ENCODE measurements at places on chromosomes 7 and 10.

GRCh38 chr7:78662939-78663338, 790.5 kb downstream of the MAGI2 start:
- DNase-seq, result no peak

GRCh38 chr7:37684927-37685326, 1.4 kb downstream of the GPR141 start:
- DNase-seq, result no peak

DNA sequence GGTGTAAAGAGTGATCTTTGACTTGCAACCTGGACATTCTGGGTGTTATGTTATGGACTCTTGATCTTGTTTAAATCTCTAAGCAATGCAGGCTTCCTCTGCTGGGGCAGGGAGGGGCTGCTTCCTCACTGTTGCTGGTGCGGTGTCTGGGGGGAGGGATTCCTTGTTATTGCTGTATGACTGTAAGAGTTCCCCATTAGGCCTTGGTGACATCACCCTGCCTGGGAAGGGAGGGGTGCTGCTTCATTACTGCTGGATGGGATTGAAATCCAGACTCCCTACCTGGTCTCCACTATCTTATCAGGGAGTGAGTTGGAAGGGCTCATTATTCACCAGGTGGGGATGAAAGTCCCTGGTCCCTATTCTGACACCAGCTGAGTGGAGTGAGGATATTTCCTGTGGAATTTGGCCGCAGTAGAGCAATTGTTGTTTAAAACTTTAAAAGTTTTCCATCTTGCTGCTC, 8.8 kb downstream of the OGDH start:
- DNase-seq, result no peak

DNA sequence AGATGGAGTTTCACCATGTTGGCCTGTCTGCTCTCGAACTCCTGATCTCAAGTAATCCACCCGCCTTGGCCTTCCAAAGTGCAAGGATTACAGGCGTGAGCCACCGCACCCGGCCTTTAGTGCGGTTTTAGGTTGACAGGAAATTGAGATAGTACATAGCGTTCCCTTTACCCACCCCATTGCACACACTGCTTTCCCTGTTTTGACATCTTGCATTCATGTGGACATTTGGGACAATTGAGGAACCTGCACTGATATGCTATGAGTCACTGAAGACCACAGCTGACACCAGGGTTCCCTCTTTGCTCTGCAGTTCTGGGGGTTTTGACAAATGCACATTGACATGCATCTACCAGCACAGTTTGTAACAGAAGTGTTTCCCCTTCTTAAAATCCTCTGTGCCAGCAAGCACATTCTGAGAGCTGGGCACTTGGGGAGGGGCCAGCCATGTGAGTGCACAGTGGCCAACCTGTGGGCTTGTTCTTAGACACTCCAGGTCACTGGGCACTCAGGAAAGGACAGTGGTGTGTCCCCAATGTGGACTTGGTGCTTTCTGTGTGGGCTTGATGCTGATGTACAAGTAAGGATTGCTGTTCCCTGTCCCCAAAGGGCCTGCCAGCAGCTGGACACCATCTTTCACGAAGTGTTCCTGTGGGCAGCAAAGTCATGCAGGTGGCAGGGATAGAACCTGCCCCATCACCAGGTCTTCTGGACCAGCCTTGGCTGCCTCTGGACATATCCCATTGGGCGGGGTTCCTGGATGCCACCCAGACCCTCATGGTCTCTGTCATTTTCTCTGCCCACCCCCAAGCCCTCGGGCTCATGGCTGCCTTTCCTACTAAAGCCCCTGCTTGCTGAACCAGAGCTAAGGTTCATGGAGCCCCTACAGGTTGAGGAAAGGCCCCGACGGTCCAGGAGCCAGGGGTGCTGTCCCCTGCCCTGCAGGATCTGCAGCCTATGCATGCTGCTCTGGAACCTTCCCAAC, 579.8 kb downstream of the GLRX3 start:
- no peak for DNase-seq

DNA sequence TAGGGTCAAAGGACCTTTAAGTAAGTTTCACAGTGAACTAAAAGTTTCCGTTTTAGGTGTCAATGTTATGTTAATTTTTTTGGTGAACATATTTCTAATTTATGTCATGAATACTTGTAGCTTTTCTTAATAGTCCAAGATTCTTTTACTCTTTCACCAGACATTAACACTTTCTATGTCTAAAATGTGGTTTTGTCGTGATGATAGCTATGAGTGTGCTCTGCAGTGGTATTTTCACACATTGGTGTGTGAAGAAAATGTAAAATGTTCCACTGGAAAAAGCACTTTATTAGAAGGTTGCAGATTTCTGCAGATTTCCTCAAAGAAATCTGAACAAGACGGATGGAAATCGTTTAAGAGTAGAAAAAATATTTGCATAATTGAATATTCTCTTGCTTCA, 561.0 kb upstream of the ANKRD30A start:
- no peak for DNase-seq

- no peak for DNase-seq
These were observed 1028.7 kb downstream of the XPNPEP1 start for GRCh38 chr10:108894402-108895301.

GRCh38 chr7:157857578-157858075, 520.8 kb downstream of the DNAJB6 start:
- DNase-seq, result no peak

- no peak for DNase-seq
These were observed 21.5 kb upstream of the EPHB6 start for GRCh38 chr7:142833174-142834048.

DNA sequence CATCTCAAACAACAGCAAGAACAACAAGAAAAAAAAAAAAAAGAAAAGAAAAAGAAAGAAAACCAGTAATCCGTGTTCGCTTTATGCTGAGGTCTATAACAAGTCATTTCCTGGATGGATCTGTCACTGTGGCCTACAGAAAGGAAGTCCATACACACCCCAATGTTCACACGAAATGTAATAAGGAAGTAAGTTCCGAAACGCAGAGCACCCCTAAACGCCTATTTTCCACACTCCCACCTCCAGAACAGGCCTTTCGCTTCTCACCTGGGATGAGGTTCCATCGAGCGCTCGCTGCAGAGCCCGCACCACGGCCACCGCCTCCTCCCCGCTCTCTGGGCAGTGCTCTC, 735 bp downstream of the ZNF394 start:
- DNase-seq, result no peak

- peak; percentile 62 for DNase-seq
These were observed 23.3 kb downstream of the YAE1 start for GRCh38 chr7:39589323-39590111.

GRCh38 chr7:99004781-99005500, 126.6 kb downstream of the TRRAP start:
- peak; percentile 9 for DNase-seq

DNA sequence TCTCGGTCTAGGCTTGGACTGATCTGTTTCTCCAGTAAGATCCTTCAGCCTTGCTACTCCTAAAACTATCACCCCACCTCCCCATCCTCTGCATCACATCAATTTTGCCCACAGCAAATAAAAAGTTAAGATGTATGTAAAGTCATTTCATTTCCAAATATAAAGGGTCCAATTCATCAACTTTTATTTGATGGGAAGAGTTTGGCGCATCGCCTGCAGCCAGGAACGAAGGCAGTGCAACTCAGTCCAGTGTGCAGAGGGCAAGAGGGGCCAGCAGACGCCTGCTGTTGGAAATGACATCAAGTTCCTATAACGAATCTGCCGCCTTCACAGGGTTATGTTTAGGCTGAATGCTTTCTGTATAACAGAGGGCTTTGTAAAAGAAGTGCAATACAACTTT, 97.0 kb downstream of the SVIL start:
- DNase-seq, result no peak

DNA sequence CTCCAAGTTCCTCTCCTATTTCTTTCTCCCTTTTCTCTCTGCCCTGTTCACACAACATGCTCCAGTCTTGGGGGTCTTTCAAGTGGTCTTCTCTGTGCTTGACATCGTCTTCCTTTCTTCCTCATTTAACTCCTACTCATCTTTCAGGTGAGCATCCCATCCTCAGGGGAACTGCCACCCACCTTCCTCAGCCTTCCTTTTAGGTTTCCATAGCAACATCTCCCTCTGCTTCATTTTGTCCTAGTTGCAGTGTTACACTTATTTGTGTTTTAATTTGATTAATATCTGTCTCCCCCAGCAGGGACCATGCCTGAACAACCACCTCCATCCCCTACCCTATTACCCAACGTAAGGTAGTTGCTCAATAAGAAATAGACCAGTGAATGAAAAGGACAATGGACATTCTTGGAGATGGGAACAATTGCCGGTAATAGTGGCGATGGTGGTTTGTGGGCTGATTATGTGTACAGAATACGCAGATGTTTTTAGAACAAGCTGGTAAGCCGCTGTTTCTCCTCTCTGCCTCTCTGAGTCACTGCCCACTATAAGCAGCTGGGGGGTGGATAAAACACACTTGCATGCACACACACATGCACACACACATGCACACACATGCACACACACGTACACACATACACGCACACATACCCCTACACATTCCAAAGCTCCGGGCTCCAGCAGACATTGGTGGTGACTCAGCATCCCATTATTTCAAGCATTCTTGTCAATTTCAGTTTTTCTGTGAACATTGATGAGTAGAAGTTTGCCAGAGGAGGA, 251.6 kb downstream of the GATA3 start:
- no peak for DNase-seq

DNA sequence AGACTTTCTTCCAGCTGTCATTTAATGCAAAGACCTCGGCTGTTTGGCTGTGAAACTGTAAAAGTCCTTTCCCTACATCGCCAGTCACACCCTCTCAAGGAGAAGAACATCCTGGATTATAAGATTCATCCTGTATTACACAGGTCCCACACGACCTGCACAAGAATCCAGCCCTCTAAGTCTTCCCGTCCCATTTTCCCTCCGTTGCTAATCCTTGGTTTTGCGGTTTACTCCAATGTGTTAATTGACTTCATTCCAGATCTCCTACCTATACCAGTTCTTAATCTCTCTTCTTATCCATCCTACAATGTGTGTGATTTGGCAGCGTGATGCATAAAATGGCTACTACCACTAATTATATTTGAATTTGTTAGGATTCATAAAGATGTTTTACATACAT, 110.4 kb downstream of the COL28A1 start:
- peak; percentile 34 for DNase-seq

GRCh38 chr10:80453056-80453841, 861 bp upstream of the TSPAN14 start:
- DNase-seq, result no peak

DNA sequence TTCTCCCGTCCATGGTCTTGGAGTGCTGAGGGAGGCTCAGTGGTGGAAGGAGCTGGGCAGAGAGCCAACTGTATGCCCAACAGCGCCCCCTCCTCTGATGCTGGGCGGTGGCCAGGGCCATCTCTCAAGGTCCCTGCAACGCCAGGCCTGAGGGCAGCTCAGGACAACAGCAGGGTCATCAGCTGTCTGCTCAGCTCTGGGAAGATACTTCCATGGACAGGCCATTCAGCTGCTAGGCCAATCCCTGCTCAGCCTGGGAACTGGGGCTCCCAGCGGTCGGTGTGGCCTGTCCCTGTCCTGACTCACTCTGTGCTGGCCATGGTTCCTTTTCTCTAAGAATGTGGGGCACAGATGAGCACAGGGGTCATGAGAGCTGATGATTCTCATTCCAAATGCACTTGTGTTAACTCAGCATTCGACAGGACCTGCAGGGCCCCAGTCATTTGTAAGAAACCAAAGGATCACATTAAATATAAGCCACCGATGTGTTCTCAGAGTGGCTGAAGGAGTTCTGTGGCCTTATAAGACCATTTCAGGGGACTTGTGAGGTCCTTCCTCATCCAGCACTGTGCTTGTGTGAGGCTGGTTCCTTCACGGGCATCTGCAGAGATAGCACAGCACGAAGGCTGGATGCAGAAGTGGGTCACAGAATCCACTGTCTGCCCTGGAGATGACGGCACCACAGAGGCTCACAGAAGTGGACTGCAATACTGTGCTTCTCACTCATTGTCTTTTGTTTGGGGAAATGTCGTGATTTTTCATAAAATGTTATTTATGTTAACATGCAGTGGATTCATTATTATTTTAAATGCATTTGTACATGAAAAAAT, 73.0 kb downstream of the ADCY1 start:
- peak; percentile 4 for DNase-seq

DNA sequence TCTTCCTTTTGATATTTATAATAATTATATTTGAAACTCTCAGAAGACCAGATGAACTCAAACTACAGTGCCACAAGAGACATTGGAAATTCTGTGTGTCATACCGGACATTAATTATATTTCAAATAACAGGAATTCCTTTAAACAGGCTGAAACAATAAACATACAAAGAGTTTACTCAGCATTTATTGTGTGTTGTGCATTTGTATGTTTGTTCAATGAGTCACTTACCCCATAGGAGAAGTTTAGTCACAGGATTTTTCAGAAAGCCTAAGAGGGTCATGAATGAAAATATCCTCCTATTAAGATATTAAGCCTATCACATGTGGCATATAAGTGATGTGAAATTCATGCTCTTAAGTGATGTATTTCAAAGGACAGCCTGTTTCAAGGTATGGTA, 566.8 kb downstream of the CNTNAP2 start:
- DNase-seq, result no peak

GRCh38 chr7:136194878-136195277, 217.7 kb upstream of the MTPN start:
- DNase-seq, result no peak

DNA sequence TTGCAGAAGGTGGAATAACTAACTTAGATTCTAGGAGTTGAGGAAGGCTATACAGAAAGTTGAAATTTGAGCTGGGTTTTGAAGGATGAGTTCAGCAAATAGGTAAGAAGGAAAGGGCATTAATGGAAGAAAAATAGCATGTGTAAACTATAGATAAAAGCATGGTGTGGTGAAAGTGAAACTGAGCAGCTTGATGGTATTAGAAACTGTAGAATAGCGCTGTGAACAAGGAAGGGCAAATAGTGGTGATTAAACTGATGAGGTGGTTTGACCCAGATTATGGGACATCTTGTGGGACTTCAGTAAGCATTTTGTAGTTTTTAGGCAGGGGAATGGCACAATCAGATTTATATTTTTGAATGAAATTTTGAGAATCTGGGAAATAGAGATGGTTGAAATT, 90.5 kb downstream of the EXOC6 start:
- no peak for DNase-seq

Measured in D341Med (cell line).